Ureter (tissue), 1 donor: ENCODE measurements at places on chromosomes 3 and 15.
A peak's percentile ranks its signal among the peaks of the same experiment; 100 is the strongest.

GRCh38 chr3:12356175-12356574 lies 67.3 kb downstream of the PPARG start:
- no peak for DNase-seq

DNA sequence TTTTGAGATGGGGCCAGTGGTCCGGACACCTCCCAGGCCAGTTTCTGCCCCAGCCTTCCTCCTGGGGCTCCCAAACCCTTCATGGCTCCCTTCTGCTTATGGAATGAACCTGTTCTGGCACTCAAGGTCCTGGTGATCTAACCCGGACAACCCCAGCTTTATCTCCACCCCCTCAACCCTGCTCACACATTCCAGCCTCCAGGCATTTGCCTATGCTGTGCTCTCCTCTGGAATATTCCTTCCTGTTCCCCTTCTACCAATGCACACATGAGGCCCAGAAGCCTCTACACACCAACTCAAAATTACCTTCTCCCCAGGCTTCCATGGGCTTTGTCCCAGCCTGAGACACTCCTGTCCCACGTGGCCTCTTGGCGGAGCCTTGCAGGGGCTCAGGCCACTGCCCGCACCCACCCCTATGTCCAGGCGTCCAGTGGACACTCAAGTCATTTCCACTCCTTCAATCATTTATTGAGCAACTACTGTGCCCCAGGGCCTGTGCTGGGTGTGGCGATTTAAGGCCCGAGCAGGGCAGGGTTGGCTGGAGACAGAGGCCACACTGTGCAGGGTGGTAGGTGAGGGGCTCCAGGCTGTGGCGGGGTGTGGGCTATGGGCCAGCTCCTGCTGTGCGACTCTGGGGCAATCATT lies 18.8 kb downstream of the PLXND1 start:
- DNase-seq: no peak

DNA sequence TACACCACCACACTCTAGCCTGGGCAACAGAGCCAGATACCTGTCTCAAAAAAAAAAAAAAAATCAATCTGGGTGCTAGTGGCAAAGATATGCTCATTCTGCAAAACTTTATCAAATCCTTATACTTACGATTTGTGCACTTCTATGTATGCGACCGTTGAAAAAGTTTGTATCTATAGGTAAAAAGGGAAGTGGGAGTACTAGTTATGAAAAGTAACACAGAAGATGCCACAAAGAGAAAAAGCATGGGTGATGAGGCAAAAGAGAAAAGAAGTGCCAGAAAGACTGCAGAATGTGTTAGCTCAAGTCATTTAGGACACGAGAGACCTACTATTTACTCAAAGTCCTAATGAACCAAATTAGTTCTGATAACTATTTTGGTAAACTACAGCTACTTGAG lies 407.8 kb downstream of the SHQ1 start:
- DNase-seq: no peak

GRCh38 chr3:50297896-50298725 lies 1.1 kb downstream of the HYAL3 start:
- no peak for DNase-seq

DNA sequence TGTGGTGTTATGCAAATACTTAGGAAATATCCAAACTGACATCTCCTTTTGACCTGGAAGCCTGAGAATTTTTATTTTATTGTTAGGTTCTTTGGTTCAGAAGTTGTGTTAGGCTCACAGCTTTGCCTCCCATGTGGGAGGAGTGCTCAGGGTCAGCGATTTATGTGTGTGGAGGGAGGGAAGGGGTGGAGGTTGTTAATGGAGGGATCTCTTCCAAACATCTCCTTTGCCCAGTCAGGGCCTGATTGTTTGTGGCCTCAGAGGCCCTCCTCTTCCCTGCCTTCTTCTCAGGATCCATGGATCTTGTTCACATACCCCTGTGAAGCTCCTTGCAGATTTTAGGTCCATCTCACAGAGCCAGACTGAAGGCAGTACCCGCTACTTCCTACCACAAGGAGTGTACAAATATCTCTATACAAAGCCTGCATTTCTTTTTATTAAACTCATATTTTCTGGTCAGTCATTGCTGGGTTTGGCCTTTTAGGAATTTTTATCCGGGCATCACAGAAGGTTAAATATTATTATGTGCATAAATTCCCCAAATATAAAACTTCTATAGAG lies 40.3 kb downstream of the BBX start:
- DNase-seq: no peak

GRCh38 chr3:130892759-130893375 lies 1.0 kb upstream of the ATP2C1 start:
- DNase-seq: peak; percentile 74
